ENCODE measurements at places on chromosomes 7 and 10.

GRCh38 chr7:88254721-88255424 is 35.0 kb upstream of the SRI start:
- no peak for DNase-seq

DNA sequence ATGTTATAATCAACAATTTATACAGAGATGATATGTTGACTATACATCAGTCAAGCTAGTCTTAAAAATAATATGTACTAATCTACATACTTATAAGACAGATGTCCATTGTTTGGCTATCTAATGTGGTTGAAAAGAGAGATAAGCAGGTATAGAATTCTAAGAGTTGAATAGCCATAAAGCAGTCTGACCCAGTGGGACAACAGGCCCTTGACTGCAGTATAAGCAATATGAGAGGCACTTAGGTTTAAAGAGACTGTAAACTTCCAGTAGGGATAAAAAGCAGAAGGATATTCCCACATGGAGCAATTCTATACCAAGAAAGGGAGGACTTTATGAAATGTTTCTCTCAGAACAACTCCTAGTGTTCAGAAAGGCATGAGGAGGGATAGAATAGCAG is 139.3 kb downstream of the ELAPOR2 start:
- no peak for DNase-seq

- no peak for DNase-seq
Measured at GRCh38 chr10:35993591-35994515, 351.8 kb upstream of the FZD8 start.

GRCh38 chr10:46523962-46524471 is 32.4 kb downstream of the GPRIN2 start:
- DNase-seq = peak; percentile 18

GRCh38 chr7:135980012-135980551 is 2.9 kb upstream of the MTPN start:
- no peak for DNase-seq

DNA sequence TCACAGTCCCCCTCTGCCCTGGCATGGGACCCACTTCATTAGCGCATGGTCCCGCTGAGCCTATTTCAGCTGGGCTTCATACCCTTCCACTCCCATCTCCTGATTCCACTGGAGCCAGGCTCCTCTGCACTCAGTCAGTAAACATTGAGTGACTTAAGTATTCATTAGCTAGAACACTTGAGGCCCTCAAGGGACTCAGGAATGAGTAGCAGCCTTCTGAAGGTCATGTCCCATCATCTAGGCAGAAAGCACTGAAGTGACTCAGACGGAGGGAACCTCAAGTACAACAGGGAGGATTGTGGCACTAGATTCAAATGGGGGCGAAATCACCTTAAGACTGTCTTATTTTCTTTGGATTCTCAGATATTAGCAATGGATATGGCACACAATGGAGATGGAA is 186.6 kb upstream of the INHBA start:
- no peak for DNase-seq

GRCh38 chr7:64863969-64864368 is 39.1 kb upstream of the ZNF273 start:
- DNase-seq = no peak

- no peak for DNase-seq
Measured at GRCh38 chr7:16397501-16398145, 23.7 kb downstream of the CRPPA start.

- DNase-seq = no peak
Measured at GRCh38 chr7:117066668-117067067, 113.4 kb downstream of the ST7 start.

- no peak for DNase-seq
Measured at GRCh38 chr10:14578060-14578952, 196.4 kb downstream of the FAM107B start.

- no peak for DNase-seq
Measured at GRCh38 chr7:76202666-76203030, 952 bp downstream of the SRRM3 start.

- DNase-seq = no peak
Measured at GRCh38 chr10:100875484-100876166, 37.1 kb upstream of the SLF2 start.

GRCh38 chr10:106401967-106402366 is 762.5 kb downstream of the SORCS1 start:
- DNase-seq = no peak

- DNase-seq = no peak
Measured at GRCh38 chr10:124302951-124303505, 115.7 kb downstream of the OAT start.

DNA sequence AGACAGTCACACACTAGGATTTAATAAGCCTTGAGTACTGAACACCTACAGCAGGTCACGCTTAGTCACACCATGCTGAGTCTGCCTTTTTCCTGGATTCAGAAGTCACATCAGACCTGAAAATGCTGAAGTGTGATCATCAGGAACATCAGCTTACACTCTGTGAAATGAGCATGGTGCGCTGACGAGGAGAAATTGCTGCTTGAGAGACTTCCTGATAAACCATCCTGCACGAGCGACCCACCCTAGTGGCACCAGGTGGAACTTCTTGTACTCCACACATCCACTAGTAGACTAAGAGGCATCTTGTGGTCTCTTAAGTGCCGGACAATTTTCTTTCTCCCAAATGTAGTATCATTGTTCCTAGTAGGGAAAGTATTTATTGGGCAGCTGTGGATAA is 51.8 kb upstream of the MRLN start:
- peak; percentile 67 for DNase-seq

DNA sequence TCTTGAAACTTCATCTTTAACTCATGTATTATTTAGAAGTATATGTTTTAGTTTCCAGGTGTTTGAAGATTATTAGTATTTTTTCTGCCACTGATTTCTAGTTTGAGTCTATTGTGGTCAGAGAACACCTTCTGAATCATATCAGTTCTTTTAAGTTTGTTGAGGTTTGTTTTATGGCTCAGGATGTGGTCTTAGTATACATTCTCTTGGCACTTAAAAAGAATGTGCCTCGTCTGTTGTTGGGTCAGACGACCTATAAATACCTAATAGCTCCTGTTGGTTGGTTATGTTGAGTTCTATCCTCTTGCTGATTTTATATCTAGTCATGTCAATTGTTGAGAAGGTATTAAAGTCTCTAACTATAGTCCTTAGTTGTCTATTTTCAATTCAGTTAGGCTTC is 15.9 kb downstream of the TDRD1 start:
- DNase-seq = no peak

- no peak for DNase-seq
Measured at GRCh38 chr10:3040069-3040468, 27.3 kb upstream of the PFKP start.

DNA sequence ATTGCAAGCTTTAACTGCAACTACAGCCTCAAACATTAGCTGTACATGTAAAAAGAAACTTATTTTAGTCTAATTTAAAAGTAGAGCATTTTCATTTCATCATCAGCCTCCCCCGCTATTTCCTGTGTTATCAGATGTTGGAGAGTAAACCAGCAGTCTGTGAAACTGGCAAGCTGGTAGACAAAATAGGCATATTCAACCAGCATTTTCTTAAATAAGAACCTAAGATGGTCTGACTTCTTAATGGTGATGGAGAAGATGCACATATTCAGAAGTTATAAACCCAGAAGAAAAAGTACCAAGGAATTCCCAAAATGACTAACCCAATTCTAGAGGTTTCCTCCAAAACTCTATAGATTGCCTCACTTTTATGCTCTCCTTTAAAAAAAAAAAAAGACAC is 24.9 kb downstream of the PIK3AP1 start:
- DNase-seq = no peak

DNA sequence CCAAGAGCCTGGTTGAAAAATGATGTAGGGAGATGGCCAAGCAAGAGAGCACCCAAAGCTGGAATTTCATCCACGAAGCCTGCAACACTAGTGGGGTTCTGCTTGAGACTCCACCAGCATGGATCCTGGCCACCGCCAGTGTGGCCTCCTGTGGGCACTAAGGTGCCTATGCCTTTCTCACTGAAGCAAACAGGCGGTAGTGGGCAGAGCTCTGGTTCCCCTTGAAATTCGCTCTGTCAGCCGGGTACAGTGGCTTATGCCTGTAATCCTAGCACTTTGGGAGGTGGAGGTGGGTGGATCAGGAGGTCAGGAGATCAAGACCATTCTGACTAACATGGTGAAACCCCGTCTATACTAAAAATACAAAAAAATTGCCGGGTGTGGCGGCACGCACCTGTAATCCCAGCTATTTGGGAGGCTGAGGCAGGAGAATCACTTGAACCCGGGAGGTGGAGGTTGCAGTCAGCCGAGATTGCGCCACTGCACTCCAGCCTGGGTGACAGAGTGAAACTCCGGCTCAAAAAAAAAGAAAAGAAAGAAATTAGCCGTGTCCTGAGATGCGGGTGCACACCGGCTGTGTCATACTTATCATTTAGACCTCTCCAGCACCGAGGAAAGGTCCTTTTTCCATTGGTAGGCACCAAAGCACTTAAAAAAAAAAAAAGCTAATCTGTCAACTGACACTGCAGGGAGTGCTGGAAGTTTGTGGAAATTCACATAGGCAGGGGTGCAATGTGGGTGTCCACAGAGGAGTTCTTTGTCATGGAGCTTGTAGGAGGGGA is 28.3 kb downstream of the CCM2 start:
- no peak for DNase-seq

GRCh38 chr10:13270877-13271551 is 28.9 kb downstream of the PHYH start:
- DNase-seq = peak; percentile 18

DNA sequence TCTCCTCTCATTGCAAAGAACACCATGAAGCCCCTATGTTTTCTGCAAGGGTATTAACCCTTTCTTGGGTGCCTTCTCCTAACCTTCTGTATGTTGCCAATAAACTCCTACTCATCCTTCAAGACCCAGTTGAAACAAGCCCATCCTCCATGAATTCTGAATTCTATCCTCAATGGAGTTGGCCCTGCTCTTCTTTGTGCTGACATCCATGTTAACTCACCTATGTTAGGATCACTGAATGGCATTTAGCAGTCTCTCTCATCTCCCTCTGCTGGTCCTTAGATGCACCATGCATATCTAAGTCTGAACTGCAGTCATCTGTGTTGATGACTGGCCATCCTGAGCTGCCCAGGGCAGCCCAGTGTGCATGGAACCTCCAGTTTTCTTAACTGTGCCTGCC is 129.8 kb downstream of the BUB3 start:
- no peak for DNase-seq

GRCh38 chr7:122600042-122600441 is 98.9 kb downstream of the RNF133 start:
- DNase-seq = no peak

DNA sequence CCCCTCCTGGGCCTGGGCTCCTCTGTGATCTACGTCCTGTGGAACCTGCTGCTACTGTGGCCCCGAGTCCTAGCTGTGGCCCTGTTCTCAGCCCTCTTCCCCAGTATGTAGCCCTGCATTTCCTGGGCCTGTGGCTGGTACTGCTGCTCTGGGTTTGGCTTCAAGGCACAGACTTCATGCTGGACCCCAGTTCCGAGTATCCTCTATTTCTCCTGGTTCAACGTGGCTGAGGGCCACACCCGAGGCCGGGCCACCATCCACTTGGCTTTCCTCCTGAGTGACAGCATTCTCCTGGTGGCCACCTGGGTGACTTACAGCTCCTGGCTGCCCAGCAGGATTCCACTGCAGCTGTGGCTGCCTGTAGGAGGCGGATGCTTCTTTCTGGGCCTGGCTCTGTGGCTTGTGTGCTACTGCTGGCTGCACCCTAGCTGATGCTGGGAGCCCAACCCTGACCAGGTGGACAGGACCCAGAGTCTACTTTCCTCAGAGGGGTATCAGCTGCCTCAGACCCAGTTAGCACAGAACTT is 37.8 kb upstream of the MMD2 start:
- no peak for DNase-seq

DNA sequence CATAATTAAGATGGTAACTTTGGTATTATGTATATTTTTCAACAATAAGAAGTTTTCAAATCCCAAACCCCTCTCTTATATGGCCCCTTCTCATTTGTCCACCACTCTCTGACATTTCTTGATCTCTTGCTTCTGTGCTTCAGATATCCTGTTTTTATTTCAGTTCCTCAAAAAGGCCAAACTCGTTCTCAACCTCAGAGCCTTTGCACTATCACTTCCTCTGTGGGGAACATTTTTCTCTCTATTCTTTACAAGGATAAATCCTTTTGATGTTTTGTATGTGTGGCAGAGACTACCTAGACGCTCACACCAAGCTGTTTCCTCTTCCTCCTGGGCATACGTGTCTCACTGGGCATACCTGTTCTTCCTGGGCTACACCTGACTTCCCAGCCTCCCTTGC is 54.2 kb upstream of the FRMD4A start:
- no peak for DNase-seq

DNA sequence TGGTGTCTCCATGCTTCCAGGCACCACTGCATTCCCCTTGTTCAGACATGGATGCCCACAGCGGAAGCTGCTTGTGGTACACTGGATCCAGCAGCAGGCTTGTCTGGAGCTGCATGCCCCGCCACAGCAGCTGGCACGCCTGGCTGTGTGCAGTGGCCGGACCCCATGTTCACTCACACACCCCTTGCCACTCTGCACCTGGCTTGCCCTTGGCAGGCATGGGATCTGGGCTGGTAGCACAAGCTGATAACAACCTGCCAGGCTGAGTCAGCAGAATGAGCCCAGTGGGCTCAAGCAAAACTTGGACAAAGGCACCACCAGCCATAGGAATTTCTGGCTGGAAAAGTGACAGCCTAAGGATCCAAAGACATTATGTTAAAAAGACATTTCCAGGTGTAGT is 91.8 kb upstream of the TMEM168 start:
- DNase-seq = no peak

DNA sequence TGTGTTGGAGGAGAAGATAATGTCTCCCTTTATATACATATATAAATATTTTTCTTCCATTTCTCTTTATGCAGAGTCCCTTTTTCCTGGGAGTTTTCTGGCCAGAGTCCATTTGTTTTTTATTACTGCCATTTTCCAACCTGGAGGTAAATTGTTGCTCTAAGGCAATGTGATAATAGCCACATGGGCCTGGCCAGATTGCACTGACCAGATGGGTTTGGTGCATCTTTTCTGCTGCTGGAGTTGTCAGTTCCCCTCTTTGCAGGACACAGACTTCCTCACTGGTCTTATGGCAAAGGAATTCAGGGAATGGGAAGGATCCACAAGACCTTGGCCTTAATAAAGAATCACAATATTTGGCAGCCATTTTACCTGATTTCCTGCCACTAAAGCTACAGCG is 254.9 kb downstream of the SORCS3 start:
- DNase-seq = no peak

GRCh38 chr7:67692425-67692824 is 695.8 kb downstream of the TYW1 start:
- DNase-seq = no peak

- no peak for DNase-seq
Measured at GRCh38 chr7:42035210-42035609, 201.8 kb downstream of the GLI3 start.

- DNase-seq = peak; percentile 39
Measured at GRCh38 chr7:1664711-1665548, 5.1 kb upstream of the ELFN1 start.

GRCh38 chr7:32507414-32507813 is 12.1 kb downstream of the AVL9 start:
- DNase-seq = no peak

GRCh38 chr10:49176310-49177268 is 11.6 kb downstream of the TMEM273 start:
- DNase-seq = no peak
